ENCODE measurements at places on chromosomes 11 and 22.

- no peak for DNase-seq
Measured at GRCh38 chr11:62193952-62194351, 3.9 kb downstream of the SCGB1D1 start.

GRCh38 chr11:59859673-59860072 is 6.6 kb downstream of the TCN1 start:
- DNase-seq: no peak

DNA sequence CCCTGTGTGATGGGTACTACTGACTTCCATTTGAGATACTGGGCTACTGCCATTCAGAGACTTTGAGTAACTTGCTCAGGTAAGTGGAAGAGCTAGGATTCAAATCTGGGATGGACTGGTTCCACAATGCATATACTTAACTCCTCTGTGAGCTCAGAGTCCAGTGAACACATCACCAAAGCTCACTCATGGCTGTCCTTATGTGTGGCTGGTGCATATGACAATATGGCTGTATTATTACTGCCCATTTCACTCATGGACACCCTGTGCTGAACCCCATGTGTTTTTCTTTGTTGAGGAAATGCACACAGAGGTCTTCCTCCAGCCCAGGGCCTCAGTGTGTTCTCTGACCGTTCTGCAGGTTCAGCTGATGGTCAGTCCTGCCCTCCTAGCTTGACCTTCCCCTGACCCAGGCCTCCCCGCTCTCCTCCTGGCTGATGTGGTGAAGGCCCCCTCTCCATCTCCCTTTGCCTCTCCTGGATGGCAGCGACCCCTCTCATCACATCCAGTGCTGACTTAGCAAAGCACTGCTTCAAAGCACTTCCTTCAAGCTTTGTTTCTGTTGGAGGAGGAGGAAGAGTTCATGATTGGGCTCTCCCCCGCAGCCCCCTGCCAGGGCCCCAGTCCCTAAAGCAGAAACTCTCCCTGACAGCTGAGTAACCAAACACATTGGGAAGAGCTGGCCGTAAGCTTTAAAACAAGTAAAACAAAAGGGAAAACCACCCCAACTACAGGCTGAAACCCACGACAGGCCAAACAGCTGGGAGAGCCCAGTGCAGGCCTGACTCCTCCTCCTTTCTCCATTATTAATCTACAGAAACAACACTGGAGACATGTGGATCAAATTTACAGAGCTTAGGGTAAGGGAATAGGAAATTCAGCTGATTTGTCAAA is 101.2 kb downstream of the NAT10 start:
- DNase-seq: no peak

DNA sequence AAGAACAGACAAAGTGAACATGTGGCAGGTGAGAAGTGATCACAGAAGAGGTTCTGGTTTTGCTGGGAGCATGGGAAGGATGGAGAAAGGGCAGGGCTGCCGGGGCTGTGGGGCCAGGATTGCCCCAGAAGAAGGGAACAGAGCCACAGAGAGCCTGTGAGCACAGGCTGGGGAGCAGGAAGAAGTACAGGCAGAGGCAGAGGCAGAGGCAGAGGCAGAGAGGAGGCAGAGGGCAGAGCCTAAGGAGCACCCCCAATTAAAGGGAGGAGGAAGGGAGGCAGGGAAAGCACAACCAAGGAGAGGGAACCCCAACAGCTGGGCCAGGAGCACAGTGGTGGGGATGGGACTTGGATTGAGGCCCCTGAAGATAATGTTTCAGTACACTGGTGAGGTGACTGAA is 51.5 kb downstream of the SGSM3 start:
- no peak for DNase-seq

DNA sequence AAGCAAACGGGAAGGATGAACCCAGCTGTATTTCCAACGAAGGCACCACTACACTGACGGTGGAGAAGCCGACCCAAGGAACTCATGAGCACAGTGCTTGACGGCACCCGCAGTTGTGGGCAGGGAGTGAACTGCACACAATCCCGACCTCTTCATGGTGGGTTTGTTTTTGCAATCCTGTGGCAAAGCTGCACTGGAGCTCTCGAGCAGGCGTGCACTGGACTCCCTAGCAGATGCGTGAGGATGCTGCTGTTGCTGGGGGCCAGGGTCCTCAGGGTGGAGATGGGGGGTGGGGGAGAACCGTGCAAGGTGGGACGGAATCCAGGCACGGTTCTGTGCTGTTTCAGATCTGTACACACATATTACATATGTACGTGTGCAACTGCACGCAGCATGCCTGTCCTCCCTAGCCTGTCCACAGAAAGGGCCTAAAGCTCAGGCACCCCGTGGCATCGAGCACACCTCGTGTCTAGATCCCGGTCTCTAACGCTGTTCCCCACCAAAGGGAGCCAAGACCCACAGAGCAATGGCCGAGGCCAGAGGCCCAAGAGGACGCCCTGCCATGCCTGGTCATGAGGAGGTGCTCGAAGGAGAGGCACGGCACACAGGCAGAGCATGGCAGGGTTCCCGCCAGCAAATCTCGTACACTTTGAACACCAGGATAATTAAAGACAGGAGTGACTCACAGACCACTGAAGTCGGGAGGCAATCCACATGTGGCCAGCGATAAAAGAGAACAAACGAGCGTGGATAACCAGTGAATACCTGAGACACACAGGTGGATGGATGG is 17.6 kb downstream of the ALG12 start:
- DNase-seq: no peak

DNA sequence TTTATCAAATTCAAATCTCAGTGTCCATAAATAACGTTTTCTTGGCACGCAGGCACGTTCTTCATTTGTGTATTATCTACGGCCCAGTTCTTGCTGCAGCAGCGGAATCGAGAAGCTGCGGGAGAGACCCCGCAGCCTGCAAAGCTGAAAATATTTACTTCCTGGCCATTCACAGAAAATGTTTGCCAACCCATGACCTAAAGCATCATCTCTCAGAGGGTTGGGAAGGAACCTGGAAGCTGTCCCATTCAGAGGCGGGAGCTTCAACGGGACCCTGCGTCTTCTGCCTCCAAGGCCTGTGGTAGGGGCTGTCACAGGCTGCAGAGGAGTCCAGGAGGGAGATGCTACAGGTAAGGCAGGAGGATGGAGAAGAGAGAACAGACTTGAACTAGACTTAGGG is 319.2 kb downstream of the MN1 start:
- DNase-seq: no peak

- no peak for DNase-seq
Measured at GRCh38 chr11:2268729-2269600, 1.4 kb downstream of the ASCL2 start.

- DNase-seq: no peak
Measured at GRCh38 chr11:102955624-102956023, at the start of gene MMP13. Gene MMP13, minus strand, starts transcription at chr11:102955732. Its CDS starts 27 bp downstream, at chr11:102955705.

- no peak for DNase-seq
Measured at GRCh38 chr11:70326365-70326811, 55.9 kb downstream of the PPFIA1 start.

GRCh38 chr11:104728927-104729326 is 169.3 kb downstream of the CASP12 start:
- DNase-seq: no peak

GRCh38 chr11:2529173-2529572 is 84.4 kb downstream of the KCNQ1 start:
- DNase-seq: no peak

GRCh38 chr22:26536056-26536761 is 23.9 kb upstream of the TFIP11 start:
- no peak for DNase-seq

GRCh38 chr22:39689421-39689820 is 118.9 kb downstream of the CACNA1I start:
- no peak for DNase-seq

- DNase-seq: no peak
Measured at GRCh38 chr11:32852207-32852606, 22.5 kb downstream of the PRRG4 start.

DNA sequence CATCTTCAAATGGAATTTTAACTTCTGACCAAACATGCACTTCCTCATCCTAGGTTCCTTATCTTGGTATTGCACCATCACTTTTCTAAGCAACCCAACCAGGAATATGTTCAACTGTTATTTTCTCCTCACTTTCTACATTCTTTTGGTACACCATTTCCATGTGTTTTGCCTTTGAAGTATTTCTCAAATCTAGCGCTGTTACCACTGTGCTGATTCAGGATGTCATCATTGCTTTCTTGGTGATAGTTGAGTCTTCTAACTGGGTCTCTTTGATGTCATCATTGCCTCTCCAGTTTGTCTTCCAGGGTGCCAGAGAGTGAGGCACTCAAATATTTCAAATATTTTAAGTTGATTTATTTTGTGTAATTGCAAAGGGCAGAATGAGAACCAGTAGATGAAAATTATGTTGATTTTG is 47.5 kb downstream of the HORMAD2 start:
- DNase-seq: no peak

GRCh38 chr22:27460591-27461347 is 340.8 kb downstream of the MN1 start:
- no peak for DNase-seq

- DNase-seq: no peak
Measured at GRCh38 chr11:65125197-65126056, 3.3 kb downstream of the MRPL49 start.

- no peak for DNase-seq
Measured at GRCh38 chr22:47333625-47334024, 571.2 kb downstream of the TBC1D22A start.

DNA sequence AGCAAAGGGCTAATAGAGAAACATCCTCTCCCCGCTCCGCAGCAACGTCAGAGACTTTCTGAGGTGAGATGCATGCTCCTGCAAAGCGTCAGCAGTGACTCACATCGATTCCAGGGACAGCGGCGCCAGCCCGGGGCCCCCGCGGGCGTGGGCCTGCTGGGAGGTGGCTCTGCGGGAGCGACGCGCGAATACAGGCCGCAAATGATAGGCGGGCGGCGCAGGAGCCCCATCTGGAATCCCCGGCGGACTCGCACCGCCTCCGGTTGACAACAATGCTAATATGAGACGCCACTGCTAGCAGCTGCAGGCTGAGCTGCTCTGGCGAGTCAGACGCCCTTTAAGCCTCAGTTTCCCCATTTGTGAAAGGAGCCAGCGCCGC is 557 bp downstream of the RANGAP1 start:
- DNase-seq: peak; percentile 34

DNA sequence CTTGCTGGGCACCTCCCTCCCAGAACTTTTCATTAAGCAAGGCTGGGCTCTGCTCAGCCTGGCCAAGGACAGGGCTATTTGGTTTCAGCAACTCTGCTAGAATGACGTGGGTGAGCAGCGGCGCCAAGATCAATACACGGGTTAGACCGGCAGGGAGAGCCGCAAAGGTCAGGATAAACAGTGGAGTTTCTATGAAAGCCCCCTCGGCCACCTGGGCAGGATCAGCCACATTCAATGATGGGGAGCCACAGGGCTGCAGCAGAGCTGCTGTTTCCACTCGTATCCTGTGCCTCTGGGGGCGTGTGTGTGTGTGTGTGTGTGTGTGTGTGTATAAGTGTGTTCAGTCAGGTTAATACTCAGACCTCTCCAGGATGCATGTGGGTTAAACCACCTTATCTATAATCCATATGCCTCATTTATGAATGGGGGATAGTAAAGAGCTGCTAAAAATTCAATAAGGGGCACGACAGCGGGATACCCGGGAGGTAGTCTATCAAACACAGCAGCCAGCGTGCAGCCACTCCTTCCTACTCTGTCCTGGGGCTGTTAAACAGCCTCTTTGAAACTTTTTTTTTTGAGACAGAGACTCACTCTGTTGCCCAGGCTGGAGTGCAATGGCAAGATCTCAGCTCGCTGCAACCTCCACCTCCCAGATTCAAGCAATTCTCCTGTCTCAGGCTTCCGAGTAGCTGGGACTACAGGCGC is 34.8 kb downstream of the MYH9 start:
- DNase-seq: no peak

- DNase-seq: peak; percentile 42
Measured at GRCh38 chr22:35835998-35836691, 118.5 kb downstream of the APOL5 start.

DNA sequence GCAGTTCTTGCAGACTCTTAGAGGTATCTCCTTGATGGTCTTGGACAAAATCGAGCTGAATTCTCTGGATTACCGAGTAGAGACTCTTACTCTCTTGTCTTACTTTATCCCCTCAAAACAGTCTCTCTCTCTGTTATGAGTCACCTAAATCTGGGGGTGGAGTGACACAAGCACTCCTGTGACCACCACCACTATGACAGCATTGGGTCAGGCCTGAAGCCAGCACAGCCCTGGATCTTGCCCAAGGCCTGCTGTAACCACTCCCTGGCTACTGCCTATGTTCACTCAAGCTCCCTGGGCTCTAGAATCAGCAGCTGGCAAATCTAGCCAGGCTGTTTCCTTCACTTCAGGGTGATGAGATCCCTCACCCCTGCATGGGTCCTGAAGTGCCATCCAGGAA is 662.5 kb downstream of the LUZP2 start:
- no peak for DNase-seq

- no peak for DNase-seq
Measured at GRCh38 chr22:46883092-46883910, 120.9 kb downstream of the TBC1D22A start.

DNA sequence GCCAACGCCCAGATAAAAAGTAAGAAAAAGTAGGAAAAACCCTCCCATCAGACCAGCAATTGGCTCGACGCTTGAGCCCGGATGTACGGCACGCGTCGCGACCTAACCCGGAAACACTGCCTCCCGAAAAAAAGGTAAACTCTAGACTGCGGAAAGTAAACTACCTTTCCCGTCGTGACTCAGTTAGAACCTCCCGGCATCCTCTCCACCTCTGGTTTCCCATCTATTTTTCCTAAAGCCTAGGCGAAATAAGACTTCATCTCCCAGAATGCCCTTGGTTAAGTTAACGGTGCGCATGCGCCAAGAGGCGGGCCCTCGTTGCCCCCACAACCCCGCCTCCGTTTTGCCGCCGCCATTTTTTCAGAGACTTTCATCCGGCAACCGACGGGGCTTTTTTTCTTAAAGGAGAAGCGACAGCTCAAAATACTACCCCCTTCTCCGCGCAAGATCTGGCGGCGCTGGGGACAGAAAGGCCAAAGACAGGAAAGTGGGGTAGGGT is 678 bp upstream of the ZFP91 start:
- peak; percentile 99 for DNase-seq

GRCh38 chr11:66100272-66101065 is 30.4 kb downstream of the PACS1 start:
- DNase-seq: peak; percentile 59

DNA sequence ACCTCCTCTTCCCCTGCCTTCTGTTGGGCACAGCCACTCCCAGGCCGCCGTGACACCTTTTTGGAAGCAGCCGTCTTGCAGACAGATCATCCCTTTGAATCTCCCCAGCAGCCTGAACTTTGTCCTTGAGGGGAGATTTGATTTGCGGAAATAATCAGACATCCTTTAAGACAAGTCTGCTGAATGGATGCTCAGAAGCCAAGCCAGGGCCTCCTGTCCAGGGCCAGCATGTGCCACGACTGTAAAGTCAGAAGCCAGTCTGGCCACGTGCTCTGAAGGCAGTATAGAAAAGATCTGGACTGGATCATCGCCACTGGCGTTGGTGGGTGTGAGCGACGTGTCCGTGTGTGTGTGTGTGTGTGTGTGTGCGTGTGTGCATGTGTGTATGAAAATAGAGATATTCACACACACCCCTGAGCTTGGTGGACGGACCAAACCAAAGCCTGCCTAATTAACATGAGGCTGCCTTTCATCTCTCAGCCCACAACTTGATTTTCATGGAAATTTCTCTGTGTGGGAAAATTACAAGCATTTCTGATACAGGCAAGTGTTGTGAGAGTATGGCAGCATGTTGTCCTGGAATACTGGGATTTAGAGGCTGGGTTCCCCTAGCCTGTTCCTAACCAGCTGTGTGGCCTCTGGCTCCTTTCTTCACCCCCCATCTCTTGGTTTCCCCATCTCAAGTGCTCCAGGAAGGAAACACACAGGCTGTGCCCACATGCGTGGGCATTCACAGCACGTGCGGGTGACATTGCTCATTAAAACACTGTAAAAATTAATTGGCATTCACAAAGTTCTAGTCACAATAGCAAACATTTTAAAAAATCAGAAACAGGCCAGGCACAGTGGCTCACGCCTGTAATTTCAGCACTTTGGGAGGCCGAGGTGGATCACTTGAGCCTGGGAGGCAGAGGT is 61.8 kb upstream of the WNT7B start:
- no peak for DNase-seq

Data from NCI-H2227 treated with DMSO at 0.1 percent for 48 hours (cell line).